ENCODE measurements at places on chromosomes 6 and 20.

- DNase-seq: no peak
Observed at GRCh38 chr6:20028143-20028542, 184.1 kb downstream of the MBOAT1 start.

- DNase-seq: no peak
Observed at GRCh38 chr6:31568537-31568961, 3.5 kb upstream of the LTA start.

GRCh38 chr6:134372603-134373281 lies 54.8 kb upstream of the SGK1 start:
- no peak for DNase-seq

DNA sequence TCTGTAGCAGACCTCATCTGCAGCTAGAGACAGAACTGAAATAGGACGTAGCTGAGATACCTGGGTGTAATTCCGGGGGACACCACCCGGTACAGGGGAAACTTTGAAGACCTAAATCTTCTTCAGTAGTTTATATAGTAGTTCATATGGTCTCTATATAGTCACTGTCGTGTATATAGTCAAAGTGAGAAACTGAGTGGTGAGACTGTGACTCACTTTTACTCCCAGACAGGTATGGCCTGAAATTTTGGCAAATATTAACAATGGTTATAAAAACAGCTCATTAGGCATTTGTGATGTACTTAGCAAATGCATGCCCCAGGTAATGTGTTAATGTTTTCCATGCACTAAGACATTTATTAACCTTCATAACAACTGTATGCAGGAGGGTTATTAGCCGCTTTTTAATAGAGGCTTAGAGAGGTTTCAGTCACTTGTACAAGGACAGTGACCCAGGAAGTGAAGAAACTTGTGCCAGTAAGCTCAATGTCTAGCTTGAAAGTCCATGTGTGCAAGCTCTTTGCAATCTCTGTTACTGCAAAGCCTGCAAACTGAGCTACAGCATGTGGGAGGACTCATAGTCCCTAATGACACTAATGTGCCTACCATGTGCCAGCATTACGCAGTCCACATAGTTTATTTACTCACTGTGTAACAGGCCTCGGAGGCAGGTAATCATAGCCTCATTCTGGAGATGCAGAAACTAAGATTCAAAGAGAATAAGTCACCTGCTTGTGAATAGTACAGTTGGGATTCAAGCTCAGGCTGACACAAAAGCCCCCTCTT lies 165.4 kb upstream of the CHD6 start:
- no peak for DNase-seq

- DNase-seq: no peak
Observed at GRCh38 chr20:21234324-21234723, 68.8 kb upstream of the XRN2 start.

GRCh38 chr6:66068907-66069306 lies 361.9 kb upstream of the EYS start:
- no peak for DNase-seq

GRCh38 chr20:51003753-51004152 lies 19.2 kb downstream of the KCNG1 start:
- DNase-seq: no peak

DNA sequence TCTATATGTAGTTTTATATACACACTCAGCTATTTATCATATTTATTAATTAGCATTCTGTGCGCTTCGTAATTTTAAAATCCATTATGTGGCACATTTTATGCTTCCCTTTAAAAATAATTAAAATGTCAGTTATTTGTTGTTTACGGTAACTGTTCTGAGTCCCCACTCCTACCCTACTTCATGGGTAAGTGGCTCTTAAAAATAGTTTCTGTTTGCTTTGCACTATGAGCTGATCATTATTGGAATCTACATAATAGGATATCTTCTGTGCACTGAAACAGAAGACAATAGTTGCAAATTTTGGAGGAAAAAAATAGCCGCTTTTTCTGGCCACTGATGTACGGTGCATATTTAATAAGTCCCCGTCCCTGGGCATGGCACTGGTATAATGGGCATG lies 25.2 kb downstream of the LCA5 start:
- no peak for DNase-seq

- DNase-seq: no peak
Observed at GRCh38 chr20:19936466-19937200, 80.5 kb upstream of the NAA20 start.

- no peak for DNase-seq
Observed at GRCh38 chr20:41649489-41649888, 31.3 kb upstream of the CHD6 start.

GRCh38 chr20:36872852-36873251 lies 3.1 kb upstream of the TLDC2 start:
- no peak for DNase-seq

- DNase-seq: no peak
Observed at GRCh38 chr6:54879188-54879985, 32.8 kb downstream of the FAM83B start.
